Stimulated activated CD8-positive, alpha-beta memory T cell treated with anti-CD3 and anti-CD28 coated beads, Interleukin-2, amount 100 ng/mL, for 1 hour (primary cell): ENCODE measurements at places on chromosomes 12 and 14.

DNA sequence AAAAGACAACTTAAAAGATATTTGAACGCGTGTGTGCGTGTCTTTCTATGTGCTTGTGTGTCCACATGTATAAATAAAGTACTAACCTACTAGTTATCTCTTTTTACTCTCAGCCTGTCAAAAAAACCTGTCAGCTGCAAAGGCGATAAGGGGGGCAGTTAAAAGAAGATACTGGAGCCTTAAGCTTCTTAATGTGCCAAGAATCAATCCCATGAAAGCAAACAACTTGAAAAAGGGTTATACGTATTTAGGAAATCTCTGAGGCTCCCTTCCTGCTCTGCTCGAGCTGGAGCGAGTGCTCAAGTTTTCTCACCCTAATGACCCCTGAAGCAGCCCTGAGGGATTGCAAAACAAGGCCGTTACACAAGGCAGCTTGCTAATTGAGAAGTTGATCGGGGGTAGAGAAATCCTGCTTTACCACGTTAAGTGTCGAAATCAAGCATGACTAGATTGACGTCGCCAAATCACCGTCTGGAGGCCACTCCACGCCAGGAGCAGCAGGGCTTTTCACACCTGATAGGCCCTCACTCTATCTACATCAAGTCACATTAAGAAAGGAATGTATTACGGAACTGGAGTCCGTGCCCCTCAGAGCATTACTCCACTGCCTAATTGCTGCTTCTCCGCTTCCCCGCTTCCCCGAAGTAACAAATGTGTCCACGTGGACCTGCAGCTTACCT, 32.4 kb downstream of the LMO3 start:
- DNase-seq, result no peak

DNA sequence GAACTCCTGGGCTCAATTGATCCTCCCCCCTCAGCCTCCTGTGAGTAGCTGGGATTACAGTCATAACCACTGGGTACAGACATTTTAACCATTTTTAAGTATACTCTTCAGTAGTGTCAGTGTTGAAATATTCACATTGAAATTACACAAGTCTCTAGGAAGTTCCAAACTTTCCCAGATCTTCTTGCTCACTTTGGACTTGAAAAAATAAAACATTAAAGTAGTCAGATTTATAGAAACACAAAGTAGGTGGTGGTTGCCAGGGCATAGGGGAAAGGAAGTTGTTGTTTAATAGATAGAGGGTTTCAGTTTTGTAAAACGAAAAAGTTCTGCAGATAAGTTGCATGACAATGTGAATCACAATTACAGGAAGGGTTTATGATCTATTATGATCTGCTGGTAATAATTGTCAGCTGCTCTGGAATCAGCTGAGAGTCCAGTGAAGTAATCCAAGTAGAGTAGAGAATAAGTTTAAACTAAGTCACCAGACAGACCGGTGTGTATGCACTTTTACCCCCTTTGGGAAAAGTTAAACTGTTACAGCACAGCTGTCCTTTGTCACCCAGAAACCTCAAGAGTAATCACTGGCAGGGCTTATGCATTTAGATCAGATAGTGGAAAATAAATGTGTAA, 27.4 kb downstream of the PCNX1 start:
- DNase-seq, result no peak

GRCh38 chr14:98140862-98141530, 1131.0 kb downstream of the BCL11B start:
- DNase-seq, result no peak

- DNase-seq, result no peak
Observed at GRCh38 chr14:104734991-104735779, 11.2 kb downstream of the ADSS1 start.

- no peak for DNase-seq
Observed at GRCh38 chr14:79749065-79749464, 462.2 kb downstream of the DIO2 start.

GRCh38 chr14:55761651-55762050, 181.6 kb downstream of the KTN1 start:
- no peak for DNase-seq

DNA sequence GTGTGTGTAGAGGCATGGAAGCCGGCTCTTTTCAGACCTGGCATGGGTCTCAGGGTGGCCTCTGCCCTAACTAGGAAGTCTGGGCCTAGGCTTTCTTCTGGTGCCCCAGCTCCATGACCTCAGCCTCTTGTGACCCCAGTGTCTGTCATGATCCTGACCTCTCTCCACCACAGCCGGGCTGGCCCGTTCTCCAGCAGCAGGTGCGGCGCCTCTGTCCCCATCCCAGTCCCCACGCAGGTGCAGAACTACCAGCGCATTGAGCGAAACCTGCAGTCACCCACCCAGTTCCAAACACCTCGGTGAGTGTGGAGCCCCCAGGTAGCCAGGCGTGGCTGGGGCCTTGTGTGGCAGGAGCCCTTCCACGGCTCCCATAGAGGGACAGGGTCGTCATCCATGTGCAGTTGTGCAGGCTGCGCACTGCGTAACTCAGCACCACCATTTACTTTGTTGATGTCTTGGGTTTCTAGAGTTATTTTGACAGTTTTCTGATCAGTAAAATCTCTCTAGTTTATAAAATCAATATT, 14.8 kb upstream of the PUS1 start:
- no peak for DNase-seq

GRCh38 chr12:79643821-79644220, 46.9 kb downstream of the PAWR start:
- no peak for DNase-seq

DNA sequence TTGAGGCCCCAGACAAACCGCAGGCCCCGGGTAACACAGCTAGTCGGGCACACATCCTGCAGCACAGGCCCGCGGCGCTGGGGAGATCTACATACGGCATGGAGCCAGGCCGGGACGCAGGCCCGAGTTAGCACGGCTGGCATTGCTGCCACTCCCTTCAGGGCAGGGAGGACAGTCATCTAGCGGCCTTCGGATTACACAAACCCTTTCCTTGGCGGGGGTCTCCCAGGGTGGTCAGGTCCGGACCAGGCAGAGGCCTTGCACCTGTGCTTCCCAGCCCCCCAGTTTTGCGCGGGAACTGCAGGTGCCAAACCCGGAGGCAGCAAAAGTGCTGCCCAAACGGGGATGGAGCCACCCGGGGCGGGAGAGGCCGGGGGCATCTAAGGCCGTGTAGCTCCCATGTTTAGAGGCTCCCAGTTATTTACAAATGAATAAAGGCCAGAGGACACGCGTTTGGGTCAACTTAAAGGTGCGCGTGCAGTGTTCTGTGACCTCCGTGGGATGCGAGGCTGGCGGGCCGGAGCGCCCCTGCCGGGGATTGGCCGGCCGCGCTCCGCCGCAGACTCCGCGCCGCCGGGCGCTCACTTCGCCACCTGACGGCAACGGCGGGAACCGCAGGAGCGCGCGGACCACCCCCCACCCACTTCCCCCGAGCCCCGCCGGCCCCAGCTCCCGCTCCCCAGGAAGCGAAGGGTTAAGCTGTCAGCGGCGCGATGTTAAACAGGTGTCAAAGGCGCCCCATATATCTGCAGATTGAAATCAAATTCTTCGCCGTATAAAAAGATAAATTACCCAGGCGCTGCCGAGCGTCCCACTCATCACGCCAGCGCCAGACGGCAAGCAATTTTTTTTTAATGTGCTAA, 18.1 kb downstream of the VSX2 start:
- DNase-seq, result peak; percentile 35

DNA sequence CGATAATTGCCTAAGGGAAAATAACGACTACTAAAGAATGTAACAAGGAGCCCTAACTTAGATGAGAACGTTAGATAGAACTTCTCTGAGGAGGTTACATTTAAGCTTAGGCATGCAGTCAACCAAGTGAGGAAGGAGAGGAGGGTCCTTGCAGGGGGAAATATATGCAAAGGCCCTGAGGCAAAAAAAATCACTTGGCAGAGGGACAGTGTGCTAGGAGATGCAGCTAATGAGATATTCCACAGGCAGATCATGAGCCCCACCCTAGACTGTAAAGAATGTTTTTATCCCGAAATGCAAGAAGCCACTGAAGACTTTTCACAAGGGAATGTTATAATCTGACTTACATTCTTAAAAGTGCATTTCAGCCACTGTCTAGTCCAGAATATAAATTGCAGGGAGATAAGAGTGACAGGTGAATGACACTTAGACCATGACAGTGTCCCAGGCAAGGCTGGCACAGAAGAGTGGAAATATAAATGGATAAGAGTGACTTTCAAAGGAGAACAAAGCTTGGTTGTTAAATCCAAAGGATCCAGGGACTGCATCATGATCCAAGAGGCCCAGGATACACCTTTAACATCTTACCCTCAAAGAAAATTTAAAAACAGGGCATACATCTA, 61.0 kb downstream of the PPM1H start:
- DNase-seq, result no peak

DNA sequence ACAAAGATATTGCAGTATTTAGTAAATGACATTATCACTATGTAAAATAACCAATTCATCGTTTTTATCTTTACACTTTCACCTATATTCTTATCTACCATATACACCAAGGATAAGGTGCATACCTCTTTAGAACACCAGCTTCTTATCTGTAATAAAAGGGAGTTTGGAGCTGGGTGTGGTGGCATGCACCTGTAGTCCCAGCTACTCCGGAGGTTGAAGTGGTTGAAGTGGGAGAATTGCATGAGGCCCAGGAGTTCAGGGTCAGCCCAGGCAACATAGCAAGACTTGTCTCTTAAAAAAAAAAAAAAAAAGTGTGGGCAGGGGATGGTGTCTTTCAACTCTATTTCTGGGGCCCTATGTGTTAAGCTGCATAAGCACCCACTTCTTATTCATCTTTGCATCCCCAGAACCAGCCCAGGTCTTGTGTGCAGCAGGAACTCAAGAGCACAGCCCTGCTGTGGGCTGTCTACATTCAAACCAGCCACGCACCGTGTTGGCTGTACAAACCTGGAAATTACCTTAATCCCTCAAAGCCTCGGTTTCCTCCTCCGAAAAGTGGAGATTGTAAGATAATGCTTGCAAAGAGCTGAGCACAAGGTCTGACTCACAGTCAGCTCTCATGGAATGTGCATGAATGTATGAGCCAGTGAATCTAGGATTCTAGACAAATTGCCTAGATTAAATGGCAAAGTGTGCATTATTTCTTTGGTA, 256.6 kb upstream of the FOXN3 start:
- no peak for DNase-seq

DNA sequence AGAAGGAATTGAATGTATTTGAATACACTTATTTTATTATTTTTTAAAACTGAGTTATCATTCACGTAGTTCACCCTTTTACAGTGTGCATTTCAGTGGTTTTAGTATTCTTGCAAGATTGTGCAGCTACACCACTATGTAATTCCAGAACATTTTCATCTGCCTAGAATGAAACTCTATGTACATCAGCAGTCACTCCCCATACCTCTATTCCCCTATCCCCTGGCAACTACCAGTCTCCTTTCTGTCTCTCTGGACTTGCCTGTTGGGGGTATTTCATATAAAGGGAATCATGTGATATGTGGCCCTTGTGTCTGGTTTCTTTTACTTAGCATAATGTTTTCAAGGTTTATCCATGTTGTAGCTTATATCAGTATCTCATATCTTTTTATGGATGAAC, 96.8 kb downstream of the BORCS5 start:
- no peak for DNase-seq

- DNase-seq, result no peak
Observed at GRCh38 chr14:50471838-50472465, 60.4 kb downstream of the MAP4K5 start.

DNA sequence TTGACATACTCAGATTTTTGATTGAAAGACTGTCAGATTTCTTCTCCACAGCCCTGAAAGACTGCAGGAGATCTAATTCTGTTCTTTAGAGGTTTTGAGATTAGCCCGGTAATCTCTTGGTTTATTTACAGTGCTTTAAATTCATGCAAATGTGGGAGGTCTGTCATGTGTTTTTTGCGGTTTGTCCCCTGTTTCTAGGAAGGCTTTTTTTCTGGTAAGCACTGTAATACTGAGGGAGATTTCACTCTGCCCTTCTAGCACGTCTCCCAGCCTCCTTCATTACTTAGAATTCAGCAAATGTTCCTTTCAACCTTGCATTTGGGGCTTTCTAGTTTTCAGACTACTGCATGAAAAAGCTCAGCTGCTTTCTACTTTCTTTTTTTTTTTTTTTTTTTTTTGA, 31.1 kb downstream of the GPHN start:
- DNase-seq, result no peak

- no peak for DNase-seq
Observed at GRCh38 chr14:39765676-39766075, 333.4 kb upstream of the FBXO33 start.

DNA sequence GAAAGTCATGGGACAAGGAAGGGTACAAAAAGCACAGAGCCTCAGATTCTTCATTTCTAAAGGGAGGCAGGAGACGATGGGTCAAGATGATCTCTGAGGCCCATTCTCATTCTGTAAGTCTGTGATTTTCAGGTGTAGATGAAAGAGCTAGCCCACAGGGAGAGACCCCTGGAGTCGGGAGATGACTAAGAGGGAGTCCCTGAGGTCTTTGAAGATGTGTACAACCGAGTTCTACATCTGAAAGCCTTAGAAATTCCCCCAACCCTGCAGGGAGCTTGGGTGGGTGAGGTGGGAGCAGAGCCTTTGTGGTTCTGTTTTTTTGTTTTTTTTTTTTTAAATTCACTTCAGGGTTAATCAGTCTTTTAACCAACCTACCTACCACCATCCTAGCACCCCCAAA, 3.1 kb downstream of the WNT10B start:
- DNase-seq, result no peak

DNA sequence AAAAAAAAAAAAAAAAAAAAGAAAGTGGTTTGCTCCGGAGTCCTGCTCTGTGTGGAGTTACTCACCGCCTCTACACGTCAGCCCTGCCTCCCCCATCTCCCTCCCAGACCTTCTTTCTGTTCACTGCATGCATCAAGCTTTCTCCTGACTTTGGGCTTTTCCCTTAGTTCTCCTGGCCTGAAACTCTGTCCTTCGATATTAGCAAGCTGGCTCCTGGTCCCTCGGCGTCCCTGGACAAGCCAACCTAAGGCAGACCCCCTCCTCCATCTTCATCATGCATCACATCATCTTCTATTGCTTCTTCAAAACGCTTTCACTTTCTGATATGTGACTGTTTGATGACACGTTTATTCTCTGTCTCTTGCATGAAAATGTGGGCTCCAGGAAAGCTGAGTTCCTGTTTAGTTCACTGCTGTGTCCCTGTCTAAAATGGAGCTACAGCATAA, 40.6 kb downstream of the SLC15A4 start:
- DNase-seq, result no peak

DNA sequence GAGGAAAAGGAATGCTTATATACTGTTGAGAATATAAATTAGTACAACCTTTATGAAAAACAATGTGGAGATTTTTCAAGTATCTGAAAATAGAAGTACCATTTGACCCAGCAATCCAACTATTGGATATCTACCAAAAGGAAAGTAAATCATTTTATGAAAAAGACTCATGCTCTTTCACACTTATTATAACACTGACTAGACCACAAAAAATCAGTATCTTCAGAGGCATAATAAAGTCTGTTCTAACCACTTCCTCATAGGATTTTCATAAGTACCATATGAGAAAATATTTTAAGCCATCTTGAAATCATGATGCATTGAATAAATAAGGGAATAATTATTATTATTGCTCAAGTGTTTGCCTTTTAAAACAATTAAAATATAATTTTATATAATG, 90.8 kb downstream of the SLCO1B1 start:
- no peak for DNase-seq

- no peak for DNase-seq
Observed at GRCh38 chr14:98834119-98834518, 437.9 kb downstream of the BCL11B start.
